ENCODE measurements at places on chromosomes 11 and 22.
A peak's percentile ranks its signal among the peaks of the same experiment; 100 is the strongest.

DNA sequence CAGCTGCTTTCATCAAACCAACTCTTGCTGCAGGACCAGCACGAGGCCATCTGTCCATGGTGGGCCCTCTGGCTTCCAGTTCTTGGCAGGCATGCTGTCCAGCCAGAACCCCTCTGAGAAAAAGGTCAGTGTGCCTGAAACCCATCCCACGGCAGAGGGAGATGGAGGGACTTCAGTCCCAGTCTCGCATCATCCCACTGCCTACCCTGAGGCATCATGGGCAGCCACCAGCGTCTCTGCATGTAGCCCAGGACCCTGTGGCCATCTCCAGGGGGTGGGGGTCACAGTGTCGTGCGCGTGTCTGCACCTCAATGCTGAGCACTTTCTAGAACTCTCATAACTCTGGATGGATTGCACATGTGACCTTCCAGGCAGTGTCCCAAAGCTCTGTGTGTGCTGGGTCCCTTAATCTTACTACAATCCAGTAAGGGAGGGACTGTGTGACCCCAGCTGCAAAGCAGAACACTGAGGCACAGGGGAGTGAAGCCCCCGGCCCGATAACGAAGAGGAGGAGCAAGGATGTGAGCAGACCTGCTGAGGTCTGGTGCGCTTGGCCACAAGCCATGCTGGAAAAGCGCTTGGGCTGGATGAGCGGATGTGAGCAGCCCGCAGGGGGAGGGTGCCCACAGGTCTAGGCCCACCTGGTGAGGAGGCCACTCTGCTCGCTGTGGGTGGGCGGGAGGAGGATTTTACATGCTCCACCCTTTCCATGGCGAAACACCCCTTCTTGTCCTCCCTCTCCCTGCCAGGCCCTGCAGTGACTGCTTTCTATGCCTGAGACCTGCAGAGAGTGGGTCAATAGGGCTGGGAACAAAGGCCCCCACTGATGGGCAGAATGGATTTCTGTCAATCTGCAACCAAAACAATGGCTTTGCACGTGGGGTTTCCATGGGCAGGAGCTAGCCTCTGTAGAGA, 1401.0 kb downstream of the BRD1 start:
- DNase-seq, result no peak

DNA sequence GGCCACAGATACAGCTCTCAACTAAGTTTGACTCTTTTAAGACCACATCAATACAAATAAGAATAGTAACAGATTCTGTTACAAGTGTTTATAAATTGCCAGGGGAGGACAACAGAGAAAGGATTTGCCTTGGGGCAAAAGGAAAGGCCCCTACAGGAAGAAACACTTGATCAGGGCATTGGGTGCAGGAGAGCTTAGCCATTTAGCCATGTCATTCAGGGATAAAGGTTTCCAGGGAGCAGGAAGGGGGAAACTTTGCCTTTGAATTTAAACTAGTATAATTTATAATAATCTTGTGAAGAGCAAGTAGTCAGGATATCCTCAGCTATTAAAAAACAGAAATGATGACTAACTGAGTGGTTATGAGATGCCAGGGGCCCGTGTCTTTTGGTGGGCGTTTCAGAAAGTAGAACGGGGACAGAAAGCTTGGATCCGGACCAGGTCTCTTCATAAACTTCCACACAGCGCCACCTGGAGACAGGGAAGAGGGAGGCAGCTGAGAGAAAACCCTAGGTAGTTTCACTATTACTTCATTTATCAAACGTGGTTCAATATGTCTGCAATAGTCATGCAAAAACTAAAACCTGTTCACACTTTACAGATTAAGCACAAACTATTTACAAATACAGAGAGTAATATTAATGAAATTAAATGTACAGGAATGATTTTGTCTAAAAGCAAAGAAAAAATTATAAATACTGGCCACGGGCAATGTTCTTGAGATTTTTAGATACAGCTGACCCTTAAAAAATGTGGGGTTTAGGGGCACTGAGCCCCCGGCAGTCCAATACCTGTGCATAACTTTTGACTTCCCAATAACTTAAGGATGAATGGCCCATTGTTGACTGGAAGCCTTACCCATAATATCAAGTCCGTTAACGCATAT, 11.0 kb upstream of the SLC5A4 start:
- DNase-seq, result peak; percentile 74

DNA sequence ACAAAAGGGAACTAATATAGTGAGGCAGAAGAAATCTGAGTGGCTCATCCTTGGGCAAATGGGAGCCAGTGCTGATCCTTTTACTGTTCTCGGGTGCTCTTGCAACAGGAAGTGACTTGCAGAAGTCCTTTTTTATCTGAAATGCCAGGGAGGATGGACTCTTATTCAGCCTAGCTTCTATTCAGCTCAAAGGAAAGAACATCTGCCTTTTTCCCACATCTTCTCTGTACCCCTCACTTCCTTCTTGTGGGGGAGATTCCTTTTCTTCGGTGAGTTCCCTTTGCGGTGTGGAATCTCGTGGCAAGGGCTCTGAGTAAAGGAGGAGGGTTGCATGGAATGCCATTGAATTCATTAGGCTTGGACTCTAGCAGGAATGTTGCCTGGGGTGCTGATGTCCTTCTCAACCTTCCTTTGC, 76.2 kb downstream of the ZBTB16 start:
- DNase-seq, result no peak

DNA sequence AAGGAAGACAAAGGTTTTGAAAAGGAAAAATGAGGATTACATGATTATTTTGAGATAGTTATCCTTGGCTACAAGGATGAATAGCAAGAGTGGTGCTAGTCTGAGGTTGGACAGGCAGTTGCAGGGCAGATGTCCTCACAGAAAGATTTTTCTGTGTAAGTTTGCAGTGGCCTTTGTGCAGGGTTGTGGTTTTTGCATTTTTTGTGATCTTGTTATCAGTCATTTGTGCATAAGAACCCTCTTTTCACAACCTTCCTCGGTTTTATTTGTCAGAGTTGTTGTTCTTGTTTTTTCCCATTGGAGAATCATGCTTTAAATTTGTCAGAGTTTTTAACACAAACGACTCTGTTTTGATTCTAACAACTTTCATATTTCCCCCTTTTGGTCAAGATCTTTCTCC, 1.4 kb downstream of the CCDC134 start:
- DNase-seq, result no peak

- DNase-seq, result no peak
Observed at GRCh38 chr22:50367778-50368500, 24.8 kb downstream of the PPP6R2 start.

GRCh38 chr22:42688241-42689211, 32.1 kb downstream of the A4GALT start:
- no peak for DNase-seq

- no peak for DNase-seq
Observed at GRCh38 chr11:84642500-84642899, 984.6 kb downstream of the DLG2 start.

DNA sequence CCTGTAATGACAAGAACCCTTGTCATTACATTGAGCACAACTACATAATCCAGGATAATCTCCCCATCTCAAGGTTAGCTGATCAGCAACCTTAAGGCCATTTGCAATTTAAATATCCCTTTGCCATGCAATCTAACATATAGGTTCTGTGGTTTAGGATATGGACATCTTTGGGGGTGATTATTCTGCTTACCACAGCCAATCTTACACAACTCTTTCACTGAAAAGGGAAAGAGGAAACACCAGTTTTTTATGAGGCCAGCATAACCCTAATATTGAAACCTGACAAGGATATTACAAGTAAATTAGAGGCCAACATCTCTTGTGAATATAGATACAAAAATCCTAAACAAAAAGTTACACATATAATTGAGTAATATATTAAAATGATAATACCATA, 78.5 kb downstream of the CYP2R1 start:
- DNase-seq, result no peak

- DNase-seq, result no peak
Observed at GRCh38 chr11:4697585-4697984, at the start of gene OR51E2. TSS of gene OR51E2 (minus strand) at chr11:4697853. CDS start at chr11:4682711, 15,142 bp downstream.

DNA sequence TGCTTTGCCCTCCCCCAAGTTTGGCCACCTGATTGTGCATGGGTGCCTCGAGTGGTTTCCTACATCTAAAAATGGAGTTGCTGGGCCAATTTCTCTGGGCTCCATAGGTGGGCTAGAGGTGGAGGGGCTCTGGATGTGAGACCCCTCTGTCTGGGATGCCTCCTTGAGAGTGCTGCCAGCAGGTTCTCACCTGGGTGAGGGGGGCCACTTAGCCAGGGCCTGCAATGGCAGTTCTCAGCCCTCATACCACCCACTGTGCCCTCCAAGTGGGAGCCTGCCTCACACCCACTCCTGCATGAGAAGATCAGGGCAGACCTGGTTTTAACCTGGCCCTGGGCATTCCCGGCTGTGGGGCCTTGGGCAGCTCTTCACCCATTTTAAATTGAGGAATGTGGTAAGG, 83.9 kb downstream of the CABIN1 start:
- no peak for DNase-seq
